Activated CD8-positive, alpha-beta T cell treated with anti-CD3 and anti-CD28 coated beads, Interleukin-2, amount 10 ng/mL, durations not matched to agents 7 days and 5 days (primary cell): ENCODE measurements at places on chromosomes 12 and 14. TPM values are rescaled to one million over a fixed set of nuclear protein-coding genes. Genes with fewer than 3 reads are reported as not detected.

GRCh38 chr14:71742485-71742884 is 189.7 kb upstream of the RGS6 start:
- peaks cover 14% of the 10 kb centered on the region for H3K36me3 ChIP-seq

DNA sequence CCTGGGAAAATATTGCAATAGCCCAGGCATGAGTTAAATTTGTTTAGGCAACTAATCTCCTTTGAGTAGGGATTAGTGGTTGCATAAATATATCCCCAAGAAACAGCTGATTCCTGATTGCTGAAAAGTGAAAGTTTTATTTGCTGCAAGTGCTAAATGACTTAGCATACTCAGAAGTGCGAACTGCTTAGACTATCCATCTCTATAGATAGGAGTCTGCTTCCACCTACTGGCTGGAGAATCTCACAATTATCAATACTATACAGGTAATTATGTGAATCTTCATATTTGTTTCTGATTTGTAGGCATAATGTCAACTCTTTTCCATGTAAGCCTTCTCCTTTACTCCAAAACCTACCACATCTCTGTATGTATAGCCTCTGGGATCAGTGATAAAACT is 12.0 kb upstream of the SLCO1B3 start:
- no peak overlapping the region for H3K4me3 ChIP-seq
- DNase-seq, result no peak
- H3K27me3 ChIP-seq, result no peaks in the 10 kb centered on the region
- H3K36me3 ChIP-seq, result no peaks in the 10 kb centered on the region
- H3K4me1 ChIP-seq, result no peaks in the 10 kb centered on the region
- H3K27ac ChIP-seq, result no peak overlapping the region

DNA sequence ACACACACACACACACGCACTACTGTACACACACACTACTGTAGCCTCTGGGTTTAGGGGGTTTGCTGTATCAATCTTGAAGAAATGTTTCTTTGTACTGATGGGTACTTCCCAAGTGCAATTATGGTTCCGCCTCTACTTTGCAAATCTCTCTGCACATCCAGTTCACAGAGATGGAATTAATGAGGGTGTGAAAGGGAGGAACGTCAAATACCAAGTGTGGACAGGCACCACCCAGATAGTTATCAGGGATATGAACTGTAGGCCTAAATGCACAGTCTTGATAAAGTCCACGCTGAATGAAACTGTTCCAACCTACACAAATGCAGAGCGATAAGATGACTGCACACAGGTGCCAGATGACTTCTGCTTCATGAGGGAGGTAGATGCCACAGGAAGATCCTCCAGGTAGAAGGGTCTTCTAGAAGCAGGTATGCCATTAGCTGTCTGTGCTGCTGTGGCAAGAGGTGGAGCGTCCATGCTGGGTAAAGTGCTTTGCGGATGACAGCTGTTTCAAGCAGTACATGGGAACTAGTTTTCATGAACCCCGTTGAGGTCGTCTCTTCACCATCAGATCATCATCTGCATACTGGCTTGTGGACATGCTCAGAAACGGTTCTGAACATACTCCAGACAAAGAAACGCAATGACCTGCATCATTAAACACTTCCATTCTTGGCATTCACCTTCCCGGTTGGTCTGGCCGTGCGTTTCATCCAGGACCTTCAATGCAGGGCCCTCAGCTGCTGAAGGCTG is 314.3 kb upstream of the RTL1 start:
- no peak for DNase-seq
- H3K27ac ChIP-seq, result no peak overlapping the region
- H3K36me3 ChIP-seq, result no peaks in the 10 kb centered on the region
- H3K27me3 ChIP-seq, result no peaks in the 10 kb centered on the region
- no peaks in the 10 kb centered on the region for H3K4me1 ChIP-seq

GRCh38 chr12:65817866-65818265 is 6.4 kb upstream of the HMGA2 start:
- H3K4me3 ChIP-seq, result no peak overlapping the region
- H3K4me1 ChIP-seq, result peaks cover 1% of the 10 kb centered on the region
- peaks cover 25% of the 10 kb centered on the region for H3K27me3 ChIP-seq
- no peak for DNase-seq

- H3K27me3 ChIP-seq, result no peaks in the 10 kb centered on the region
- DNase-seq, result no peak
- H3K4me3 ChIP-seq, result no peak overlapping the region
- H3K27ac ChIP-seq, result no peak overlapping the region
- H3K36me3 ChIP-seq, result no peaks in the 10 kb centered on the region
- H3K4me1 ChIP-seq, result no peaks in the 10 kb centered on the region
Observed at GRCh38 chr12:23399402-23399933, 550.0 kb downstream of the SOX5 start.

Gene GLIPR1L1
- total RNA-seq, result not detected

Gene RIN3
- 85.6 TPM for total RNA-seq
